ENCODE measurements at places on chromosomes 1 and 21. TPM values are rescaled to one million over a fixed set of nuclear protein-coding genes. Genes with fewer than 3 reads are reported as not detected.

- DNase-seq: no peak
Measured at GRCh38 chr1:80759354-80759753, 1041.4 kb upstream of the ADGRL2 start.

Gene AMY1B
- not detected for total RNA-seq

Gene FMO1
- total RNA-seq: not detected

GRCh38 chr1:223001653-223002634 is 141.1 kb downstream of the TLR5 start:
- DNase-seq: no peak

DNA sequence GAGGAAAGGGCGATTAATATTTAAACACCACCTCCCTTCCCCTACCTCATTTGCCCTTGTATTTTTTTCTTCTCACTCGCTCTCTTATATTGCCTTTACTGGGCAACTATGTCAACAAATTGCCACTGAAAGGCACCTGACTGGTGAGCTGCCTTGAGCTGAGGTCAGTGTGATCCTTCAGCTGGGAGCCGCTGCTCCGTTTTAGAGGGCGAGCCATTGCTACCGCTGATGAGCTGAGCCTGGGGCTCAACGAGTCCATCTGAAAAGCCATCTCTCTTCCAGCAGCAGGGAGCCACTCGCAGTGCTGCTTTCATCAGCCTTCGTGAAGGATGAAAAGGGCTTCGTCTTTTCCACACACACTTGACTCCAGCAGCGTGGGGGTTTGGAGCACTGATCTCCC is 108.0 kb upstream of the KIF26B start:
- DNase-seq: no peak

DNA sequence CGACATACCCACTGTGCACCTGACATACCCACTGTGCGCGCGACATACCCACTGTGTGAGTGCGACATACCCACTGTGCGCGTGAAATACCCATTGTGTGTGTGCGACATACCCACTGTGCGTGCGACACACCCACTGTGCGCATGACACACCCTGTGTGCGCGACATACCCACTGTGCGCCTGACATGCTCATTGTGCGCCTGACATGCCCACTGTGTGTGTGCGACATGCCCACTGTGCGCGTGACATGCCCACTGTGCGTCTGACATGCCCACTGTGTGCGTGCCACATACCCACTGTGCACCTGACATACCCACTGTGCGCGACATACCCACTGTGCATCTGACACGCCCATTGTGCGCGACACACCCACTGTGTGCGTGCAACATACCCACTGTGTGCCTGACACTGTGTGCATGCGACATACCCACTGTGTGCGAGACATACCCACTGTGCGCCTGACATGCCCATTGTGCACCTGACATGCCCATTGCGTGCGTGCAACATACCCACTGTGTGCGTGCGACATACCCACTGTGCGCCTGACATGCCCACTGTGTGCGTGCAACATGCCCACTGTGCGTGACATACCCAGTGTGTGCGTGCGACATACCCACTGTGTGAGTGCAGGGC is 2.5 kb upstream of the RRP1 start:
- no peak for DNase-seq

- no peak for DNase-seq
Measured at GRCh38 chr1:199944986-199945385, 82.5 kb upstream of the NR5A2 start.

GRCh38 chr1:225567789-225568188 is 85.1 kb downstream of the ENAH start:
- no peak for DNase-seq

- DNase-seq: no peak
Measured at GRCh38 chr1:3352299-3352951, 102.0 kb upstream of the ARHGEF16 start.

Gene CFHR4
- total RNA-seq: not detected

Gene DNTTIP2
- 130 TPM for total RNA-seq

GRCh38 chr21:36698981-36699545 is at the start of gene SIM2:
SIM2 (plus strand) TSS chr21:36699115; CDS start chr21:36699747, 632 bp downstream.
- DNase-seq: no peak

Gene PLD5
- not detected for total RNA-seq

Gene S100A1
- not detected for total RNA-seq

Gene VWA5B1
- not detected for total RNA-seq

DNA sequence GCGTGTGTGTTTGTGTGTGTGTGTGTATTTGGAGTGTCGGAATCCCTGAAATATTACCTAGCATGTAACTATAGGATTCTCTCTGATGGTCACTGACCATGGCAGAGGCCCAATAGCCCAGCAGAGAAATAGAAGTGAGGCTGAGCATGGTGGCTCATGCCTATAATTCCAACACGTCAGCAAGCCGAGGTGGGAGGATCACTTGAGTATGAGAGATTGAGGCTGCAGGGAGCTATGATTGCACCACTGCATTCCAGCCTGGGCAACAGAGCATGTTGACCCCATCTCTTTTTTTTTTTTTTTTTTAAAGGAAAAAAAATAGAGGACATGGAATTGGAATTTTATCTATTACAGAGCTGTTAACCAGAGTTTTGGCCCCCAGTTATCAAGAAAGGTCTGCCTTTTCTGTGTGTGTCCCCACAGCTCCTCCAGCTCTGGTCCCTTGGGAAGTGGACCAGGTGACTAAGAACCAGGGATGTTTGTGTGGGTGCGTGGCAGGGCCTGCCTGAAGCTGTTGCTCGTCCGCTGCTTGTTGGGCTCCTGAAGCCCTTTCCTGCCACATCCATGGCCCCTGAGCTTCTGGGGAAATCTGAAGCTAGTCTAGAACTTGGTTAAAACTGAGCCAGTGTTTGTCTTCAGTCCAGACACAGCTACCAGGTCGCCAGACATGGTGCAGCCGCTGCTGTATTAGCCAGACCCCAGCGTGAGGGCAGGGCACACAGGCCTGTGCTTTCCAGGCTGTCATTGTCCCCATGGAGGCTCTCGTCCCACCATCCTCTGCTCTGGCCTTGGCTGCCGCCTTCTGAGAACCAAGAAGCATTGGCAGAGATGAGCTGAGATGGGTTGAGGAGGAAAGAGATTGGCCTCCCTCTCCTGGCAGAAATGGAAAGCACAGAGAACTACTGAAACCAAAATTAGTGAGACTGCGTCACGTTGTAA is 25.5 kb downstream of the CAPN9 start:
- no peak for DNase-seq

- no peak for DNase-seq
Measured at GRCh38 chr21:26195708-26196107, 25.1 kb upstream of the APP start.

GRCh38 chr1:175172503-175172902 is 20.1 kb downstream of the KIAA0040 start:
- DNase-seq: no peak

Gene KCNA10
- not detected for total RNA-seq

GRCh38 chr1:71796006-71796405 is 486.3 kb downstream of the NEGR1 start:
- no peak for DNase-seq

DNA sequence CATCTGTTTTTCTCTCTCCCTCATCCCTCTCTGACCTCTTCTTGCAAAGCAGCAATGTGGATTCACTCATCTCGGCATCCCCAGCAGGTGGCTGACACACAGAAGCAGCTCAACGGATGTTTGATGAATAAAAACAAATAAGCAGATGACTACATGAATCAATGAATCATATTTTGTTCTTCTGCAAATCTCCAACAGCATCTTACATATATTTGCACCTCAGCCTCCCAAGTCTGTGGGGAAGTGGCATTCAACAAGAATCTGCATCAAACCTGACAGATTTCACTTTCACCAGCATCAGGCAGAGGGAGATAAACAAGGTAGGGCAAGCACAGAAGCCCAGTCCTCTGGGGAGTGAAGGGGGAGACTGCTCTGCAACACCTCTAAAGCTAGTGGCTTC is 34.0 kb downstream of the CAPN8 start:
- no peak for DNase-seq

DNA sequence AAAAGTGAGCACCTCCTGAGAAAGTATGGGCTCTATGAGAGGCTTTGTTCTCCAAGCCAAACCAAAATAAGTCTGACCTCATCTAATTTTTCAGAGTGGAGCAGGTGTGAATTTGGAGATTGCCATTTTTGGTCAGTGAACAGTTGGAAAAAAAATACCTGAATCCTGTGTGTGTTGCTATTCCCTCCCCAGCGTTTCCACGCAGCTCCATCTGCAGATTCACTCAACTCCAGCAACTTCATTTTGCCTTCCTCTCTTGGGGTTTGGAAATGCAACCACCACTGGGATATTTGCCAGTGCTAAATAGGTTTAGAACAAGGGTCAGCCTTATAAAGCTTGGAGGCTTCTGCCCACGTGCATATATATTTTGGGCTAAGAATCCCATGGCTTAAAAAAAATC is 11.2 kb downstream of the CASQ2 start:
- DNase-seq: no peak

DNA sequence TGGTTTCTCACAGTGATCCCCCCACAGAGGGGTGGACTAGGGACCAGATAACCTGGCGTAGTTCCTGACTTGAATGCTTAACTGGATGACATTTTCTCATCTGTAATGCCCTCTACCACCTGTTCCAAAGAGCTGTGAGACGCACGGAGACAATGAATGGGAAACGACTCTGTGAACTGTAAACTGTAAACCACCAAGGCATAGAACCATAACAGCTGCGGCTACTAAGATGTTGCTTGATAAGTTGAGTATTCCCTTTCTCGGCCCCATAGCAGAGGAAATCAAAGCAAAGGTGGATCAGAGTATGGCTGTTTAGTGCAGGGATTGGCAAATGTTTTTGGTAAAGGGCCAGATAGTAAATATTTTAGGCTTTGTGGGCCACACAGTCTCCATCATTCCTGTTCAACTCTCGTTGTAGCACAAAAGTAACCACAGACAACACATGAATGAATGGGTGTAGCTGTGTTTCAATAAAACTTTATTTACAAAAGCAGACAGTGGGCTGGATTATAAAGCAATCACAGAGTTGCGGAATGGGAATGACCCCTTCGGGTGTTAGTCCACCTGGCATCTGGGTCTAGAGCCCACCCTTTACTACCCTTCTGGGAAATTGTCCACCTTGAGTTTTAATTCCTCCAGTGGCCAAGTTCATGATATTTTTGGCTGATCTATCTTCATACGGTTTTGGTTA is 315.2 kb downstream of the RPS6KC1 start:
- DNase-seq: no peak

Gene LORICRIN
- total RNA-seq: not detected

Gene RASAL2
- not detected for total RNA-seq

Gene VPS13D
- total RNA-seq: 58.7 TPM

DNA sequence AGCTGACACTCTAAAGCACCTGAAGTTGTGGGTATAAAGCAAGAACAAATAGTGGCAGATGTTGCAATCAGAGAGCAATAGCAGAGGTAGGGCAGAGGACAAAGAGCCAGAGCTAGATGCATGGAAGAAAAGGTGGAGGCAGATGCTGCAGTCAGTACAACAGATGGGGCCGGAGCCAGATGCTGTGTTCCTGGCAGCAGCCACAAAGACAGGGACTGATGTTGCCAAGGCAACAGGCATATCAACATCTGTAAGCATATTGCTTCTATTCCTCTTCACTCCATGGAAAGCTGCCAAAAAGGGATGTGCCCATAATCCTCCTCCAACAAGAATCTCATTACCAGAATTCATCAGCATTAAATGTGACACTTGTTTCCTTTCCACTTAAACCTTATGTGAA is 108.0 kb downstream of the TNNI3K start:
- DNase-seq: no peak

GRCh38 chr1:28170001-28170596 is 6.4 kb downstream of the PTAFR start:
- DNase-seq: no peak

GRCh38 chr1:226131639-226132038 is 54.9 kb downstream of the ACBD3 start:
- no peak for DNase-seq

DNA sequence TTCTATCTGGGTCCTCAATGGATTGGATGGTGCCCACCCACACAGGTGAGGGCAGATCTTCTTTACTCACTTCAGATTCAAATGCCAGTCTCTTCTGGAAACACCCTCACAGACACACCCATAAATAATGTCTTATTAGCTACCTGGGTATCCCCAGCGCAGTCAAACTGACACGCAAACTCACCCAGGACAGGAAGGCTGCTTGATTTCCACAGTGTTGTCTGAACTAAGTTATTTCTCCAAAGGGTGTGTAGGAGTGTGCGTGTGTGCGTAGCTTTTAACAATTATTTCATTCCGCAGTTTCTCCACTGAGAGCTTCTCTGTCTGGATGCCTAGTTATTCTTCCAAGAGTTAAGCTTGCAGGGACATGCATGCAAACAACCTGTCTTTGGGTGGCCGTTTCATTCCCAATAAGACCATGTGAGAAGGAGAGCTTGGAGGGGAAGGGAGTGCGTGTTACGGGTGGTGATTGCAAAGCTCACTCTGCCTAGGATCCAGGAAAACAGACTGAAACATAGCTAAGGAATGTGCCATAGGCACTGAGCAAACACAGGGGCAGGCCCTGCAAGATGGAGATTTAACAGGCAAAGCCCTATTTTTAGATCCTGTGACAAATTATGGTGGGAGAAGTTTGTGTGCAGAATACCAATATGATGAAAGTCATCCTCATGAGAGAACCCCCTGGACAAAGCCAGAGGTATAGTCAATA is 269.7 kb downstream of the DYRK1A start:
- no peak for DNase-seq

GRCh38 chr1:93433407-93433961 is 14.4 kb upstream of the FNBP1L start:
- no peak for DNase-seq

- no peak for DNase-seq
Measured at GRCh38 chr1:193077991-193078390, 18.6 kb downstream of the RO60 start.

- no peak for DNase-seq
Measured at GRCh38 chr1:156578055-156578454, 1.5 kb upstream of the TTC24 start.

DNA sequence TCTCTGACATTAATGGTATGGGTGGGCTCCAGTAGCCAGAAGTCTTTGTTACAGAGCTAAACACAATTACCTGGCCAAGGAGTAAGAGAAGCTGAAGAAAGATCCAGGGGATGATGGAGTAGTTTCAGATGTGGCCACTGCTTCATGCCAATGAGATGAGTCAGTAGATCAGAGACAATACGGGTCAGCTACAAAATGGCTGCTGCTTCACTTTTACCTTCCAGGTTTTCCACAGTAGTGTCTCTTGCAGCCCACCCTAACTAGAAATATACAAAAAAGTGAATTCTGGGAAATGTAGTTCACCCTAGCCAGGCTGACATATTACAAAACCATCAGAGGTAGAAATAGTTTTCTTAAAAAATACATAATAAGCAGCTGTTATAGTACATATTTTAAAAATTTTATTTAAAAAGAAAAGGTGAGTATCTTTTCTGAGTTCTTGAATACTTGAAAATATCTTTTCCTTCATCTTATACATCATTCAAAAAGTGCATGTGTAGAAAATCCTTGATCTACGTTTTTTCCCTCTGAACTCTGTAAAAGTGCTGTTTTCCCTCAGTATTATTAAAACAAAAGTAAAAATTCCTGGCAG is 36.1 kb downstream of the LRIF1 start:
- DNase-seq: no peak

Gene DPH2
- 14.8 TPM for total RNA-seq

- no peak for DNase-seq
Measured at GRCh38 chr1:236058141-236058934, 6.6 kb downstream of the NID1 start.
